KG1 (cell line): ENCODE measurements at places on chromosomes 11 and 22.

- DNase-seq = no peak
Measured at GRCh38 chr22:27134315-27134701, 476.9 kb downstream of the MIAT start.

DNA sequence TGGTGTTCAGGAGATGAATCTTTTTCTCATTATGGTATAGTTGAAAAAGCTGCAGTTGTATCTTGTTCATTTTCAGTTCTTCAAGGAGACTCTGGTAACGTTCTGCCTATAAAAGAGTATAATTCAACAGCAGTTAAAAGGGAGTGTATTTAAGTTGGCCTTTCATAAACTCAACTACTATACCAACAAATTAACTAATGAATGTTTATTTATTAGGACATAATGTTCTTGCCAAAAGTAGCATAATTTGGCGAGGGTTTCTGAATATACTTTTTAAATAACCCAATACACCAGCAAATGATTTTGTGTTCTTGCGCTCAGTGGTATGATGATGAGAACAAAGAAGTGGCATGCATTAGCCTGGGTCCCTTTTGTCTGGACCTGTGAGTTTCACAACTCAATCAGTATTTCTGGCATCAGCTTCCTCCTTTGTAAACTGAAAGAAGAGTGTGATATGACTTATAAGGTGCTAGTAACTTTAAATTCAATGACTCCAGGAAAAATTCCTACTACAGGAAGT is 10.9 kb downstream of the SMC1B start:
- no peak for DNase-seq

DNA sequence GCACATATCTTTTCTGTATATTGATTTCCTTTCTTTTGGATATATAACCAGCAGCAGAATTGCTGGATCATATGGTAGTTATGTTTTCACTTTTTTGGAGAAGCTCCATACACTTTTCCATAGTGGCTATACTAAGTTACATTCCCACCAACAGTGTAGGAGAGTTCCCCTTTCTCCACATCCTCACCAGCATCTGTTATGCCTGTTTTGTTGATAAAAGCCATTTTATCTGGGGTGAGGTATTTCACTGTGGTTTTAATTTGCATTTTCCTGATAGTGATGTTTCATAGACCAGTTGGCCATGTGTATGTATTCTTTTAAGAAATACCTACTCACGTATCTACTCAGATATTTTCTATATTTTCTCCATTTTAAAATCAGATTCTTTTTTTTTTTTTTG is 419.3 kb upstream of the FAT3 start:
- no peak for DNase-seq

DNA sequence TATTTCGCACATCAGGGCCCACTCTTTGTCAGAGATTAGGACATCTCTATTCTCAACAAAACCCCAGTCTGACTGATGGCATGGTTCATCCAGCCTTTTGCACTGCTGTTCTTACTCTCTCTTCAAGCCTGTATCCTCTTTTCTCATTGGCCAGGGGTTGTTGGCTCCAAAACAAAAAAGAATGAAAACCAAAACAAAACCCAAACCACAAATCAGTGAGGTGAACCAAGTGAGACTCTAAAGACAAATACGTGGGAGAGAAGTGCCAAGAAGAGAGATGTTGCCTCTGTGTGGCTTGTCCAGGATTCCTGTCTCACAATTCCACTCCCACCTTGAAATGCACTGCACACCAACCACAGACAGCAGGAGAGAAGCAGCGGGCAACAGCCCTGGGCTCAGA is 278.9 kb upstream of the NARS2 start:
- no peak for DNase-seq

DNA sequence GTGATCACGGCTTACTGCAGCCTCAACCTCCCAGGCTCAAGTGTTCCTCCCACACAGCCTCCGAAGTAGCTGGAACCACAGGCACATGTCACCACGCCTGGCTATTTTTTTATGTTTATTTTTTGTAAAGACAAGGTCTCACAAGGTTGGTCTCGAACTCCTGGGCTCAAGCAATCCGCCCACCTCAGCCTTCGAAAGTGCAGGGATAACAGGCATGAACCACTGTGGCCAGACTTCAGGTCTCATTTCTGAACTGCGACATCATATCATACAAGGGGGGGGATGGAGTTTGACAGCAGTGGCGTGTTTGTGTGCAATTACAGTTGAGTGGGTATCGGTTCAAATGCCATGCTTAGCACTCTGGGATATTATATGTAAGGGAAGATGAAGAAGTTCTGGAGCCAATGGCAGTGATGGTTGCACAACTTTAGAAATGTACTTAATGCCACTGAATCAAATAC is 6.9 kb downstream of the NAALADL1 start:
- DNase-seq = no peak

DNA sequence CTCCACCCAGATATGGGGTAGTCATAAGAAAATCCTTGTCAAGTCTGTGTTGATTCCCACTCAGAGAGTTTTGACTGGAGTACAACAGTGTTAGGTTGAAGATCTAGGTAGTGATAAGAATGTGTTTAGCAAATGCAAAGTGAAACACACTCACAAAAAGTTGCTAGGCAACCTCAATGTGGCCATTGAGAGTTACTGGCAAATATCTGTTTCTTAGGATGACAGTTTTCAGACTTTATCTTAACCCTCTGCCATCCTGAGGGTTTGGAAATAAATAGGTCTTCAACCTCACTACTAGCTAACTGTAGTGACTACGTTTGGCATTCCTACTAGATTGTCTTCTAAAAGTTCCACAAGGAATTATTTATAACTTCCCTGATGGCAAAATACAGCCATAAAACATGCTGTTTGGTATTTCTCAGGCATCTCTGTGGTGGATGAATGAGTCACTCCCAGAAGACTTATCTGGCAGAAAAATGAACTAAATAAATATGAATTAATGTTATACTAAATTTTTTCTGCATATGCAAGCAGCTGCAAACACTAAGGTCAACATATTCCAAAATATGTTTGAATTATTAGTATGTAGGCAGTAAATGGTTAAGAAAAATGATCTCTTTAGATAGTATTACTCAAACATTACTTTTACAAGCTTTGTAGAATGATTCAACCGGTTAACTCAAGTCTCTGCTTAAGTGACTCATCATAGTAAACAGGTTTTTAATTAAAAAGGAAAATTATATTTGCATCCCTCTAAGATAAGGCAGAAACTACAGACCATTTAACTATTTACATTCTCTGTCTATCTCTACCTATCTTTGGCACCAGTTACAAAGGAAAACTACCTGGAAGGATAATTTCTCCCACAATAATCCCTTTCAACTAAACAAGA is 17.1 kb upstream of the SYTL2 start:
- no peak for DNase-seq

GRCh38 chr11:1536065-1536843 is 35.8 kb downstream of the DUSP8 start:
- no peak for DNase-seq

DNA sequence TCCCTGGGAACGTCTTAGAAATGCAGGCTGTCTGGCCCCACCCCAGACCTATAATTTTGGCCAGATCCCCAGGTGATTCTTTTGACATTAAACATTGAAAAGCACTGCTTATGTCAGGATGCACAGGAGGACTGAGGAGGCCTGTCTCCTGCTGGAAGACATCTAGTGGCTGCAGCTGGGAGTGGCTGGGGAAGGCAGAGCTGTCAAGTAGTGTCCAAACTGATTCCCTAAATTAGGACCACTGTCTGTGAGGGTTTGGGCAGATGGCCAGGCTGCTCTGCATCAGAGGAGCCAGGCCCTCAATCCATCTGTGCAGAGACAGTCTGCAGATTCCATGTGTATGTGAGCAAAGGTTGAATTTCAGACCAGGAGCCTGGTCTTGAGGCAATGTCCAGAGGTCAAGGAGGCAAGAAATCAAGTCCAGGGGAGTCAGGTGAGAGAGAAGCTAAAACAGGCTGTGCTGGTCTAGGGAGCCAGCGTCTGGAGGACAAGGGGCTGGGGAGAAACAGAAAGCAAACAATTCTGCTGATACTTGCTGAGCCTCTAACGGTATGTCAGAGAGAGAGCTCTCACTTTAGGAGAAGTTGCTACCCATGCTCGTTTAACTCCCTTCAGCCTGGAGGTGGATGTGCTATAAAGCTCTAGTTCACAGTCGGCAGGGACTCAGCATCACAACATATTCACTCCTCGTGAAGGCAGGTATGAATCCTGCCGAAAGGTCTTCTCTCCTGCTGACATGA is 15.3 kb upstream of the SYTL2 start:
- no peak for DNase-seq

DNA sequence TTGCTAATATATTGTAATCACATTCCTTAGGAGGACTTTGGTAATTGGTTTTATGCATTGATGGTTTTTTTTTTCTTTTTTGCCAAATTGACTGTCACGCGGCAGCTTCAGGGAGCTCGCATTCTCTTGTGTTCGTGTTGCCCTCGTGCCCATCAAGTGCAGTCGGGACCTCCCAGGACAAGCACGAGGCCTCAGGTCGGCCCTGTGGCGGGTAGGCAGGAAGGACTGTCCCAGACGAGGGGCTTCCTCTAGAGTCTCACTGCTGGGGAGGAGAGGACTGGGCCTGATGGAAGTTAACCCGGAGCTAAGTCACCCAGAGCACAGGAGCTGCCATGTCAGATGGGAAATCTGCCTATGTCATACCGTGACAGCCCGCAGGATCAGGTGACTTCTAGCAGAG is 37.0 kb downstream of the CTTN start:
- no peak for DNase-seq
